ENCODE measurements at places on chromosomes 6 and 20.

GRCh38 chr20:5118220-5119142 is 1.3 kb downstream of the PCNA start:
- DNase-seq: no peak

GRCh38 chr6:104614394-104614793 is 245.3 kb downstream of the HACE1 start:
- DNase-seq: no peak

DNA sequence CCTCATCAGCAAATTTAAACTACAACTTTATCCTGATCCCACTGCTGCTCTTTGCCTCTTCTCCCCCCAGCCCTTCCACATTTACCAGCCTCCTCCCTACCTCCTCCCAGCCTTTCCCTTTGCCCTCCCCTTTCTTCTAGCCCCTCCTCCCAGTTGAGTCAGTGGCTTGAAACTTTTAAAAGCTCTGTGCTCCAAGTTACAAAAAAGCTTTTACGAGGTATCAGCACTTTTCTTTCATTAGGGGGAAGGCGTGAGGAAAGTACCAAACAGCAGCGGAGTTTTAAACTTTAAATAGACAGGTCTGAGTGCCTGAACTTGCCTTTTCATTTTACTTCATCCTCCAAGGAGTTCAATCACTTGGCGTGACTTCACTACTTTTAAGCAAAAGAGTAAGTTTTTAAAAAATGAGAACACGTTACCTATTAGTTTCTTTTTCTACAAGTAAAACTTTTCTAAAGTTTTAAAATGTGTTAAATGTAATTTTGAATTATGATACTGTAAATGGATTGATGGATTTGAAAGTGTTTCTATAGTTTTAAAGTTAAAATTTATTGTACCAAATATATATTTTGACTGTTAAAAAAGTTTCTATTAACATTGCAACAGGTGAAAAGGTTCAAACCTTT is at the start of gene GJA1:
TSS of gene GJA1 (plus strand) at position 203 of the 626 bp plus-strand sequence. CDS start 11,202 bp downstream, outside the sequence.
- DNase-seq: no peak

DNA sequence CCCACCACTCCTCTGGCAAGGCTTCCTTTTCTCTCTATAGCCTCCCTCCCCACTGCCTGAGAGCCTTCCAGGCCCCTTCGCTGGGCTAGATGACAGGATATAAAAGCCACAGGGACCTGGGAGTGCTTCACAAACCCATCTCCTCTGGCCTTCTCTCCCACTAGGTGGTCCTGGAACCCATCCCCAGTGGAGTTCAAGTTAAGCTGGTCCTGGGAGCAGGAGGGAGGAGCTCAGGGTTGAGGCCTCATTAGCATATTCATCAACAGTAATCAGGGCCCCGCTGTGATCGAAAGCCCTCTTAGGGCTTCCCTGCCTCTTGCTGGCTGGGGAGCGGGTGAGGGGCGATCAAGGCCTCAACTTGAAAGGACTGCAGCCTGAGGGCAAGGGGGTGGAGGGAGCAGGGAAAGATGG is 9.1 kb downstream of the EBF4 start:
- DNase-seq: no peak

DNA sequence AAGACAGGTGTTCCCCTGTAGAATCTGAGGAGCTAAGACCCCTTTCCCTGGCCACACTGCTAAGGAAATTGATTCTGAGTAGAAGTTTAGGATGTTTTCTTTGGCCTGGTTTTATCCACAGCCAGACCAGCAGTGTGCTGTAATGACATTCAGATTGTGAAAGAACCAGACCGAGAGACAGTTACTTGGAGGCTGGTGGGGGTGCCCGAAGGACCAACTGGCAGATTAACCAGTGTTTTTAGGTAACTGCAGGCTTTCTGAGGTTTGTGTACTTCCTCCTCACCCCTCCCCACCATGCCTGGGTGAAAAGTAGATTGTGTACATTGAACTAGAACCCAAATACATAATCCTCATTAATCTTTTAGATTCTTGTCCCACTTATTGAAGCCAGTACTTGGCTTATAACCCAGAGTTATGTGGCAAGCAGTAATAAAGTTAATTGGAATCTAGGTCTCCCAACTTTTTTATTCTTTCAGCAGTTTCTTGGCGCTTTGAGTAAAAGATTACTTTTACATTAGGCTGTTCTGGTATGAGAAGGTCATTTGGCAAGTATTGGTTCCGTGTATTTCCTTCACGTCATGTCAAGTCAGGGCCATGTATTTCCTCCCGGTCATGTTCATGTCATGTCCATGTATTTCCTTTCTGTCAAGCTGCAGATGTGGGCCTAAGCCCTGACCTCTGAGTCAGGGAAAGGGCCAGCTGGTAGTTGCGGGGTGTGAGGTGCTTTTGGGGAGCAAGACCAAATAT is 93.7 kb downstream of the TCP11 start:
- DNase-seq: no peak

- DNase-seq: no peak
Observed at GRCh38 chr6:152273002-152273401, 364.2 kb downstream of the SYNE1 start.

GRCh38 chr6:79042088-79042798 is 35.8 kb downstream of the PHIP start:
- DNase-seq: no peak

DNA sequence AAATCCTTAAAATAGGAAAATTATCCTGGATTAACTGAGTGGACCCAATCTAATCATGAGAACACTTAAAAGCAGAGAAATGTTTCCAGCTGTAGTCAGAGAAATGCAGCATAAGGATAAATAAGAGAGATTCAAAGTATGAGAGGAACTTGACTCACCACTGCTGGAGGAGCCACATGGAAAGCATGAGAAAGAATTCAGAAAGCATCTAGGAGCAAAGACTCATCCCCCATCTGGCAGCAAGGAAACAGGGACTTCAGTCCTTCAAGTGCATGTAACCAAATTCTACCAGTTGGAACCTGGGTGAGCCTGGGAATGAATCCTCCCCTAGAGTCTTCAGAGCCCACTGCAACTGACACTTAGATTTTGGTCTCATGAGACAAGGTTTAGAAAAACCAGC is 33.7 kb downstream of the RNF146 start:
- DNase-seq: no peak

- no peak for DNase-seq
Observed at GRCh38 chr6:73656531-73657145, 2.8 kb upstream of the SLC17A5 start.

DNA sequence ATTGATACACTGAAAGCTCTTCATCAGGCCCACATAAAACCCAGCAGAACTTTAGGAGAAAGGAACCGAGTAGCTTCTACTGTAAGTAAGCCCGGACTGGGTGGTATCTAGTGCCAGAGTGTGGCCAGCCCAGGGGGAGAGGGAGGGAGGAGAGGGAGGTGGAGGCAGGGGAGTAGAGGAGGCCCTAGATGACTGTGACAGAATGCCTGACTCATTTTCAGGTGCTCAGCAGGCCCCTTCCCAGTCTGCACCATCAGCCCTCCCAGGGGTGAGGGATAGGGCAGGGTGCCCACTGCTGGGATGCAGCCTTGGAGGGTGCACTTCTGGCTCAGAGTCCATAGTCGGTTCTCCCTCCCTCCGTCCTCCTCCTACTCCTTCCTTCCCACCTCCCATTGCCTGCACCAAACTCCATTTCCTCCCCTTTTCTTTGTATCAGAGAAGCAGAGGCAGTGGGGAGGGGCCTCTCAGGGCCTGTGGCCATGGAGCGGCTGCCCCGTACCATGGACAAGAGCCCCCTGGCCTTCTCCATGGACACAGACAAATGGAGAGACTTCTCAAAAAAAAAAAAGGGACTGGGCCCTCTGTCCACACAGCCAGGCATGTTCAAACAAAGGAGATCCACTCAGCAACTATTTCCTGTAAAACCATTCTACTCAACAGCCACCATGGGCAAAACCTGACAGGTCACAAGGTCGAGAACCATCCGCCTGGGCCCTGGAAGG is 184.9 kb upstream of the SNX9 start:
- DNase-seq: no peak

DNA sequence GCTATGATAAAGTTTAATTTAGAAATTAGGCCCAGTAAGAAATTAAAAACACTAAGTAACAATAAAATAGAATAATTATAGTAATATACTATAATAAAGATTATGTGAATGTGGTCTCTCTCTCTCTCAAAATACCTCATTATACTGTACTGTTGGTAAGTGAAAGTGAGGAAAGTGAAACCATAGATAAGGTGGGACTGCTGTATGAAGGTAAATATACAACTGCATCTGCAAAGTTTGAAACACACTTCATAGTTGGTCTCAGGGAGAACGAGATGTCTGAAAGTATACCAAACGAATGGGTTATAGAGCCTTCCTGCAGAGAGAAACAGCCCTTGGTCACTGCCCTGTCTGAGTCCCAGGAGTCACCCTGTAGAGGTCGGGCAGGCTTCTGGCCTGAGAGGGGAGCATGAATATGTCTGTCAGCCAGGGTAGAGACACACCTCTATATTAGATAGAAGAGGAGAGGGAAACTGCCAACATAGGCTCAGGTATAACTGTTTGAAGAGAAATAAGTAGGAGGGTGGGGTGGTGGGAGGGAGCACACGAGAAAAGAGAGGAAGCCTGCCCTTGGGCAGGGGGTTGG is 31.8 kb downstream of the SESN1 start:
- no peak for DNase-seq

DNA sequence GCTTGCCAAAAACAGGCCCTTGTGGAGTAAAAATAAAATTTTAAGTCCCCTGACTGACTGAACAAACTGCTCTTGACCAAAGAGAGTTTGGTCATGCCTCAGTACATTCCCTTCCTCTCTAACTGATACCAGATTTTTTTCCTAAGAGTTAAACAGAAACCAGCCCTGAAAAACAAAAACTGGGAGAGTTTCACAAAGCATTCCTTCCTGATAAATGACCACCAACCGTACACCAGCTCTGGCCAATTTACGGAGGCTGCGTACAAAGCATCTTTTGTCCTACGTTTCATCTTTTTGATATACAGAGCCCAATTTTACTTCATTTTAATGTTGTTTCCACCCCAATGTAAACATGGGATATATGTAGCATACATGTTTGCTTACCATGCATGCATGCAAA is 477.4 kb upstream of the HTR1E start:
- DNase-seq: no peak

DNA sequence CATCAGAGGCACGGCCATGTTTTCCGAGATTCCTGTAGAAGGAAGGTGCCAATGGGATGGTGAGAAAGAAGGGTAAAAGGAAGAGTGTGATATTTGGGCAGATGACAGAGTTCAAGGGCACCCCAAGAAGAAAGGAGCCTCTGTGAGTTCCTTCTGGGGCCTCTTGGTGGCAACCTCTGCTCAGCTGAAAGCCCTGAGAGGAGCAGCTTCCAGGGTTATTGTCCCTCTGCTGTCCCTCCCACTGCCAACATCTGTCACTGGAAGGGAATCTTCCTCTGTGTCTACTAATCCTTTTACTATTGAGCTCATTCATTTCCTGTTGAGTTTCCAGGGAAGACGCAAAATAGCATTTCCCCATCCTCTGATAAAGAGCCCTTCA is 40.0 kb upstream of the KCNK16 start:
- no peak for DNase-seq

- peak; percentile 100 for DNase-seq
Observed at GRCh38 chr20:41650231-41650948, 32.2 kb upstream of the CHD6 start.

- peak; percentile 40 for DNase-seq
Observed at GRCh38 chr6:158629367-158630221, 14.9 kb downstream of the DYNLT1 start.

- DNase-seq: no peak
Observed at GRCh38 chr6:79536585-79536953, 661 bp downstream of the LCA5 start.

DNA sequence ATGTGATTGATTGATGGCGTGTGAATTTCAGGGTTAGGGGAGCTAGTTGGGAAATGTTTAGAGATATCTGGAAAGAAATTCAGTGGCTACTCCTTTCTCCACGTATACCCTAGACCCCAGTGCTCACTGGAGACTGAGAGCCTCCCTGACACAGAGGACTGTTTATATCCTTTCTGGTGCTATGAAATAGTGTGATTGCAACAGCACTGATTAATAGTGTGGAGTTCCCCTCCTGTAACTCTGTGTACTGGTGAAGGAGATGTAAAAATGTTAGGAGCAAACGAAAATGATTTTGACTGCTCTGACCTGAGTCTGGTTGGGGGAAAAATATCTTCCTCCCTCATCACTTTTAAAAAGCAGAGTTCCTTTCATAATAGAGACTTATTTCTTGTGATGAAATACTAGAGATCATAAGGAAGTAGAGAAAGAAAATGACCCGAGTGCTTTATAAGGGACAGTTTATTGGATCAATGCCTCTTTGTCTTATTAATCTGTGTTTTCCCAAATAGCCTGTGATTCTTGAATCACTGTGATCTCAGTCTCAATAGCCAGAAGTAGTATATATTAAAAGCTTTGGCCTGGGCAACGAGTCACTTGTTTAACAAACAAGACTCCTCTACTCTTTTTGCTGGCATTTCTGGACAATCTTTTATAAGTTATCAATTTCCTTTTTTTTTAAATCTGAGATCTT is 92.3 kb downstream of the RNF182 start:
- no peak for DNase-seq

GRCh38 chr6:112027942-112028674 is 25.8 kb upstream of the CCN6 start:
- no peak for DNase-seq

GRCh38 chr6:141445928-141446628 is 686.6 kb upstream of the GJE1 start:
- DNase-seq: no peak

DNA sequence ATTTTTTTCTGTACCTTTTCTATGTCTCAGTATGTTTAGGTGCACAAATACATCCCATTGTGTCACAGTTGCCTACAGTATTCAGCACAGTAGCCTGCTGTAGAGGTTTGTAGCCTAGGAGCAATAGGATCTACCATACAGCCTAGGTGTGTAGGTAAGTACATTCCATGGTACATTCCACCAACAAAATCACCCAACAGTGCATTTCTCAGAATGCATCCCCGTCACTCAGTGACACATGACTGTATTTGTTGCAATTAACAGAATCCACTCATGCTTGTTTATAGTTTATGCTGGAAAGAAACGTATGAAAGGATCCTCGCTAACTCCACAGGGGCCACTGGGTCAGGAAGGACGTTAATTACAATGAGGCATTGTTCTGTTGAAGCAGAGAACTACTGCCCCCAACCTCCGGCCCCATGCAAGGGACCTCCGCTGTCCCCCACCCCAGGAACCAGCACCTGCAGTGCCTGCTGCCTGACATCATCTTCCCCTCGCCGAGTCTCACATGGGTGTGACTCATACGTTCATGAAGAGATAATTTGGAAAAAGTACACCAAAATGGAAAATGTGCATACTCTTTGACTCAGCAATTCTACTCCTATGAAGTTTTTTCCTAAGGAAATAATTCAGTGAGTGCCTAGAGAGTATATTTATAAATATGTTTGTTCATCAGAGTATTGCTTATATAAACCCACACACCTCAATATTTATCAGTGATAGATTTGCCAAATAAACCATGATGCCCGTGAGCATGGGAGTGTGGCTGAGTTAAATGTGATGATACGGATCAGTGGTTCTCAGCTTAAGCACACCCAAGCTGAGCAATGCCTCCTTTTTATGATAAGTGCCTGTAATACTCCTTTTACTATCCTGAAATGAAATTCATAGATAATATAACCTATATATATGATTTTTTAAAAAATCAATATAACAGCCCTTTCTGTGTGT is 156.4 kb upstream of the ECI2 start:
- no peak for DNase-seq
